ENCODE measurements at places on chromosomes 3 and 15.

GRCh38 chr3:114775395-114775794 lies 371.7 kb downstream of the ZBTB20 start:
- ATAC-seq: no peak

- ATAC-seq: no peak
Observed at GRCh38 chr15:63187589-63188226, 1.7 kb upstream of the RAB8B start.

DNA sequence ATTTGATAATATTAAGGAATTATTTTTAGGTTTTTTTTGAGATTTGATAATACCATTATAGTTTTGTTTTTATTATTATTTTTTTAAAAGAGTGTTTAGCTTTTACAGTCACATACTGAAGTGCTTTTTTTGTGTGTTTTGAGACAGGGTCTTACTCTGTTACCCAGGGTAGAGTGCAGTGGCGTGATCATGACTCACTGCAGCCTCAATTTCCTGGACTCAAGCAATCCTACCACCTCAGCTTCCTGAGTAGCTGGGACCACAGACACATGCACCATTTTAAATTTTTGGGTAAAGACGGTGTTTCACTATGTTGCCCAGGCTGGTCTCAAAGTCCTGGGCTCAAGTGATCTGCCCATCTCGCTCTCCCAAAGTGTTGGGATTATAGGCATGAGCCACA lies 73.0 kb downstream of the SUMF1 start:
- peak; percentile 85 for ATAC-seq

DNA sequence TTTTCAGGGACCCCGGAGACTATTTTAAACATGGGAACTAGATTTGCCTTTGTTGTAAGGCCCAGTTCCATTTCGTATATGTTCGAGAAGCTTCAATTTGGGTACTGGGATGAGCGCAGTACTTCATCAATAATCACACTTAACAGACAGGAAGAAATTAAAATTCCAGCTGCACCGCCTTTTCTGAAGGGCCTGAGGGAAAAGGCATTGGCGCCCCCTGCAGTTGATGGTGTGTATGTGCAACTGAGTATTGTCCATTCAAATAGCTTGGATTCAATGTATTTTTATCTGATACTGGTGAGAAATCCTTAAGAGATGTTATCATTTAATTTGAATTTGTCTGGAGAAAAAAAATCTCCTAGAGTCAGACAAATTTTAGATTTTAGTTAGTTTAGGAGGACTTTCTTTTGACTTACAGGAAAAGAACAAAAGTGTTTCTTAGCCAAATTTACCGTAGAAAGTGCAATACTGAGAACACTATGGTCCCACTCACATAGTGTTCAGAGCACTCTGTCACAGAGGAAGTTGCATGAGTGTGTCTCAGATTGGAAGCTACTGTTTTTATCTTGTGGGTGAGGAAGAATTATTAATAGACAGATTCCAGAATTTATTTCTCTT lies 5.4 kb upstream of the ALDH1A2 start:
- ATAC-seq: no peak

- ATAC-seq: no peak
Observed at GRCh38 chr15:53328341-53328740, 431.1 kb downstream of the WDR72 start.

DNA sequence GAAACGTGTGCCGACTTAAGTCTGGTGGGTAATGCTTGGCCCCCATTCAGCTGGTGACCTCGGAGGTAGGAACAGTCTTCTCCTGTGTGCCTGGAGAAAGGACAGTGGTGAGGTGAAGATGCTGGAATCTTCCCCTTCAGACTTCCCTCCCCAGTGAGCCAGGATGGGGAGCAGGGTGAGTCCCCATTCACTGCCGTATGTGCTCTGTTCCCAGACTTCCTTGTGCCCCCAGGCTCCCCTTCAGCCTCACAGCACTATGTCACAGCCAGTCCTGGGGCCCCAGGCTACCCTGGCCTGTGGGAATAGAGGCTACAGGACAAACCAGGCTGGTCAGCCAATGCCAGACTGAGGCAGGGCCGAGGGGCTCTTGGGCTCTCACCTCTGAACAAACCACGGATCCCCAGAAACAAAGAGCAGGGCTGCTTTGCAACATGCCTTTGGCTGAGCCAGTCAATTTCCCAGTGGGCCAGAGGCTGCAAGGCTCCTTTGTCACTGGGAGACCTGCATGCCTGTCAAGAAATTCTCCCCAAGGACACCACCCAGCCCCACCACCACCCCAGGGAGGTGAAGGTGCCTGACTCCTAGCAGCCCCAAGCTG lies 31.8 kb upstream of the HHATL start:
- no peak for ATAC-seq

- ATAC-seq: no peak
Observed at GRCh38 chr3:181176601-181177000, 187.1 kb upstream of the DNAJC19 start.

DNA sequence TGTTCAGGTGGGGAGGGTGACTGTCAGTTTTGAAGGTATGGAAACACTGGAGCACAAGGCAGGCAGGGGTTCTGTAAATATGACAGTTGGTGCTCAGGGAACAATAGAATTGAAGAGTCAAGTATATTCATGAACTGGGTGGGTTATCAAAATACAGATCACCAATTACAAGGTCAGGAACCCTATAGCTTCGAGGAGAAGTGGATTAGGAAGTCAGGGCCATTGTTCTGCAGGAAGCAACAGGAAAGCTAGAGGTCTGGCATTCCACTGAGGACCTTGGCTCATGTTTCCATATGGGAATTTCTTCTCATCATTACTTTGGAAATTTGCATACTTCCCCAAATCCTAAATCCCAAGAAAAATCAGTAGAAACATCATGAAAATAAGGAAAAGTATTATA lies 125.9 kb downstream of the MYRIP start:
- ATAC-seq: no peak

DNA sequence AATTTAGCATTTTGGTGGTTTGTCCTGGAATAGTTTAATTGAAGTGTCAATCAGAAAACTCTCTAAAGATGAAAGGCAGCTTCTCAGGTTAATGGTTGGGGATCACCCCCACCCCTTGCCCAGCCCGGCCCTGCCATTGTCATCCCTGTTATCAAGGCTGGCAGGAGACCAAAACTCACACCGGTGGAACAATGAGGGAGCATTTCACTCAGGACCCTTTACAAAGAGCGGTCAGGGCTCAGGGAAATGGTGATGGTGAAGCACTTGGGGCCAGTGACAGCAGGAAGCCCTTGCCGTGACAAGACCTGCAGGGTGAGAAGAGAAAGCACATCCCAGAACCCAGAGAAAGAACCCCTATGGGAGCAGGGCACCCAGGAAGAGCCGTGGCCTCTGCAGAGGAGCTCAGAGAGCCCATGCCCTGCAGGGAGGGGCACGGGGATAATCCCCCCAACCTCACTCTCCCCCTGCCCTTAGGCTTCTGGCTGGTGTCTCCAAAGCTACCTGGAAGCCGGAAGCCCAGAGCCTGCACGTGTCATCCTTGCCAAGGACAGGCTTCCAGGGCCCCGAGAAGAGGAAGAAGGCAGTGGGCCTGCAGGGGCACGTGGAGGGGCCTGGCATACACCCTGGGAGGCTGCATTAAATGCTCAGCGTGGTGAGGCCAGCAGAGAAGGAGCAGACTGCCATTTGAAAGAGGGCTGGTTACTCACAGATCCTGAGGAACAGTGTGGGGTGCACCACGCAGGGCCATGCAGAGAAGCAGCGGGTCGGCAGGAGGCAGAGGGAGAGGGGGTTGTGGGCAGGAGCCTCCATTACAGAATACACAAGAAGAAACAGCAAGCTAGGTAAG lies 80.6 kb upstream of the PRR20G start:
- no peak for ATAC-seq

GRCh38 chr3:45684327-45684892 lies 4.8 kb upstream of the SACM1L start:
- no peak for ATAC-seq

DNA sequence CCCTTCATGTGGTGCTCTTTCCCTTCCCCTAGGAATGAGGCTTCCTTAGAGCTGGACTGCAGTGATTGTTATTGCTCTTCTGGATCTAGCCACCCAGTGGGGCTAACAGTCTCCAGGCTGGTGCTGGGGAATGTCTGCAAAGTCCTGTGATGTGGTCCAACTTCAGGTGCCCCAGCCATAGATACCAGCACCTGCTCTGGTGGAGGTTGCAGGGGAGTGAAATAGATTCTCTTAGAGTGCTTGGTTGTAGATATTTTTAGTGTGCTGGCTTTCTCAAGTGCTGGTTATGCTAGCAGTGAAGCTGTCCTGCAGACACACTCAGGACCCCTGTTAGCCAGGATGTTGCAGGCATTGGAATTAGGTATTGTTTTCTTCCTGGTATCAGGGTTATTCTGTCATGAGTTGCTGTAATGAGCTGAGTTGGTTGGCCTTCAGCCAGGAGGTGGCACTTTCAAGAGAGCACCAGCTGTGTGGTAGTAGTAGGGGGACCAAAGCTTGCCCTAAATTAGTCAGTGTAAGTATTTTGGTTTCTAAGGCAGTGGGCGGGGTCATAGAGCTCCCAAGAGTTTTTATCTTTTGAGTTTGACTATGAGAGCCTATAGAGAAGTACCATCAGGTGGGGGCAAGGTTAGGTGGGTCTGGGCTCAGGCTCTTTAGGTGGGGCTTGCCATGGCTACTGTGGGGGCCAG lies 317.5 kb upstream of the SGO1 start:
- no peak for ATAC-seq

DNA sequence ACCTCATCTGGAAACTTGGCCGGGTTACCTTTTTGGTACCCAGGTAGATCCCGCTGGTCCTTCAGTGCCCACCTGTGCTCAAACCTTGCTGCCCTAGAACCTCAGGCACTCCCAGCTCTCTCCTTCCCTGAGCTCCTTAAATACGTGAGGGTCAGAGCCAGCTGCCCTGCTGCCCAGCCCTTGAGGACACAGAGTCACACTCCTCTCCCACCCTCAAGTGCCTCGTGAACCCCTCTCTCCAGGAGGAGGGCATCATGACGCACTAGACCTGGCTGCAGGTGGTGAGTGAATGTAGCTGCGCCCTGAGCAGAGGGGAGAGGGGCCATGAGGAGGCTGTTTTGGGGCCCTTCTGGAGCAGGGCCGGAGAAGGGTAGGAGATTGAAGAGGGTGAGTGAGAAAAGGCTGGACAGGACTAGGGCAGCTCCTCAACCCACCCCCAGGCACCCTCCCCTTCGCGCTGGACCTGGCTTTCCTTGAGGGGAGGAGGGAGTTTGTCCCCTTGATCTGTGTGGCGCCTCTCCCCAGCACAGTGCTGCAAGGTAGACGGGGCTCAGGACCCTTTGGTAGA lies 941 bp downstream of the SLC12A8 start:
- ATAC-seq: no peak

DNA sequence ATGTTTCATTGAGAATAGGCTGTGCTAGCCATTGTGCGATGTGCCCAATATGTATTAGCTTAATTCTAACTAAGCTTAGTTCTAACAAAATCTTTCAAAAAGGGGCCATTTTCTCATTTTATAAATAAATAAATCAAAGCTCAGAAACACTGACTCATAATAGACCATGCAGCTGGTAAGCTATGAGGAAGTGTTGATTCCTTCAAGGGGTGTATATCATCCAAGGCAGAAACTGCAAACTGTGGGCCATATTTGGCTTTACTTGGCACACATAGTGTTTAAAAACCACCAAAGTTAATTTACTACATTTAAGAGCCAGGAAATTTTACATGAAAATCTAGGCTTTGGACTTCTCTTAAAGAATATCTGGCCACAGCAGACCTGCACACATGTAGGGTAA lies 136.5 kb downstream of the ZNF621 start:
- no peak for ATAC-seq

GRCh38 chr3:189195302-189195701 lies 23.5 kb downstream of the TPRG1 start:
- no peak for ATAC-seq

GRCh38 chr15:42143356-42143755 lies 13.1 kb downstream of the PLA2G4F start:
- no peak for ATAC-seq

DNA sequence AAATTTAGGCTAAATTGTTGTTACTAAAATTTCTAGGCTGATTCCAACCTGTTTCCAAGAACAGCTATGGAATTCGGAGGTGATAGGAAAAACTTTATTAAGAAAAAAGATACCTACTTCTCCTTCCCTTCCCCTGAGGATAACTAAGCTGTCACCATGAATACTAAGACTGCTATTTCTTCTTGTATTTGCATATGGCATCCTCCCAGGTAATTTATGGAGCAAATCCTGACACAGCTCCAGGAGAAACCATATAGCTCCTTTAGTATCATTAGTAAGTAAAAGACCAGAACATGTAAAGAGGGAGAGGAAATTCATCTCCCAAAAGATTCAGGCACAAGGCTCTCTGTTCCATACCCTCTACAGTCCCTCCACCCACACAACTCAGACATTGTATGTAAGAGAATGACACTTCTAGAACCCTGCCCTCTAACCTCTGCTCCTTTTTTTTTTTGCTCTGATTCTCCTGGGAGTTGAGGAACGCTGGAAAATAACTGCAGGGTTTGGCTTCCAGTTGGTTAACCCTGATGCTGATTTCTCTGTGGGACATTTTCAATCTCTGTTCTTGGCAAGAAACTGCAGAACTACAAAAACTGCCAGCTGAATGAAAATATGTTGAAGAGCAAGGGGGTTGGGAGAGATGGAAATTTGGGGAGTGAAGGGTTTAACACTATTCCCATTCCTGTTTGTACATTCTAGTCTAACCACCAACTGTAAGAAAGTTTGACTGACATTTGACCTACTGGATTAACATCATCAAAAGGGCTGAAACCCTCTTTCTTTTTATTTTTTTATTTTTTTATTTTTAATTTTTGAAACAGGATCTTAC lies 14.2 kb upstream of the MAGI1 start:
- ATAC-seq: no peak

GRCh38 chr3:158093526-158093925 lies 12.7 kb downstream of the SHOX2 start:
- ATAC-seq: no peak

DNA sequence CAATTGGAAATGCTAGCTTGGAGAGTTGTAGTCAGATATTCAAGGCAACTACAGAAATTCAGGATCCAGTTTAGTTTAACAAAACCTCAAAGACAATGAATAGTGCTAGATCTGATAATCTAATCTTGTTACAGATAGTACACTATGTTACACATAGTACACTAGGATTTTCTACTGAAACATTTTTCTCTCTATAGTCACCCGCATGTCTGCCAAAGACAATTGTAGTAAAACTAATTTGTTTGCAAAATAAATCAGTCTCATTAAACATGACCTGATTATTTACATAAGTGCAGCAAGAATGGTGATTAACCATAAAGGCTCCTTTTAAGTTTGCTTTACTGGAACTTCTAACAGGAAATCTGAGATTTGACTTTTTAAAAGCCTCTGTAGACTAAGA lies 52.0 kb downstream of the ILDR1 start:
- no peak for ATAC-seq

- peak; percentile 94 for ATAC-seq
Observed at GRCh38 chr3:45915518-45916231, 27.6 kb upstream of the CXCR6 start.

- ATAC-seq: no peak
Observed at GRCh38 chr3:57911593-57911992, 96.6 kb upstream of the FLNB start.

- no peak for ATAC-seq
Observed at GRCh38 chr3:53788038-53788437, 58.2 kb downstream of the CHDH start.
